Kidney epithelial cell (primary cell): ENCODE measurements at places on chromosomes 5 and 9. TPM values are rescaled to one million over a fixed set of nuclear protein-coding genes. Genes with fewer than 3 reads are reported as not detected.

DNA sequence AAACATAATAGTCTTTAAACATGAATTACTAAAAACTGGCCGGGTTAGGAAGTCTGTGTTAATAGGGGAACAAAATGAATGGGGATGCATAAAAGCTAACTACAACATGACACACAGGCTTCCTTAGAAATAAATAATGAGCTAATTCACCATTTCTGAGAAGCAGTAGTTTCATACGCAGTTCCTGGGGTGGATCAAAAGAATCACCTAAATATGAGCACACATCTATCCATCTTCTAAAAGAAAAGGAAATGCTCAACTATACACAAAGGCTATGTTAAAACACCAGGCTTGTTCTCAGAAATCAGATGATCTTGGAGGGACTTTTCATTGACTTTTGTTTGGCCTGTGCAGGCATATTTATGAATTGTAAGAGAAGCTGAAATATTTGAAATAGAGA is 373.0 kb downstream of the ARRDC3 start:
- DNase-seq: no peak

DNA sequence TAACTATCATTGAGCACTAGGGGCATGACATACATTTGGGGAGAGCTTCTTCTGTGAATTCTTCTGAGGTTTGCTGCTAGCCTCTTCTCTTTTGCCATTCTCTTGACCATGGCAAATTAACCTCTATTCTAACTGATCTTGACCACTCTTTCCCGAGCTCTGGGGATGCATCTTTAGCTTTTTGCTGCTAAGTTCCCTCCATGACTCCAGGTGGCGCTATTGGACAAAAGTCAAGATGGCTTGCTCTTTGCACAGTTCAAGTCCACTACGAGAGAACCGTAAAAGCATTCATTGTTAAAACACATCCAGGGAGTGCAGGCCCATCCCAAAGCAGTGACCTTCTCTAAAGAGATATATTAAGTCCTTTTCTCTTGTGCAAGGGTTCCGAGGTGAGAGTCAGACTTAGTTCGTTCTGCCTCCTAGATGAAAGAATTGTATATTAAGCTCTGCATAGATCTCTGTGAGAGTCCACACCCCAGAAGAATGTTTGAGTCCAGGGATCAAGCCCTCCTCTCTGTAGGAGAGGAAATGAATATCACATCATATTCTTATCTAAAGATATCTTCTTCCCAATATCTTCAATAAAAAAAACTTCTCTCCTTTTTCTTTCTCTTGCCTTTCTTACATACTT is 1152.9 kb upstream of the CDH6 start:
- peak; percentile 12 for DNase-seq

GRCh38 chr9:99430301-99430700 is 208.2 kb downstream of the SEC61B start:
- DNase-seq: no peak

DNA sequence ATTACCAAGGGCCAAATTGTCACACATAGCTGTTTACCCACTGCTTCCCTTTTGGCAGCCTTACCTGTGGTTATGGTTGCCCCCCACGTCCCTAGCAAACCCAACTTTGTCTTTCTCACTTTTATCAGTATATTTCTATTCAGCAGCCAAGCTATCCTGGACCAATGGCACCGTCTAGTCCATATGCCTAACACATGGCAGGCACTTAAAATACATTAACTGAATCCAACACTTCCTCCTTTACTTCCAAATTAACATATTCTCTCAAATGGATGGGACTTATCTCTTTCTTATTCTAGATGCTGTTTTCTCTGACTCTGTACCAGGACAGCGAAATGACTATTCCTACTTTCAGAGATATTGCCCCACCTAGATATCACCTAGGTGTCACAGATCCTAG is 50.9 kb upstream of the SLC44A1 start:
- DNase-seq: no peak

- no peak for DNase-seq
Observed at GRCh38 chr5:40227366-40227765, 452.3 kb upstream of the PTGER4 start.

GRCh38 chr9:121640076-121640475 is 11.4 kb upstream of the DAB2IP start:
- DNase-seq: no peak

DNA sequence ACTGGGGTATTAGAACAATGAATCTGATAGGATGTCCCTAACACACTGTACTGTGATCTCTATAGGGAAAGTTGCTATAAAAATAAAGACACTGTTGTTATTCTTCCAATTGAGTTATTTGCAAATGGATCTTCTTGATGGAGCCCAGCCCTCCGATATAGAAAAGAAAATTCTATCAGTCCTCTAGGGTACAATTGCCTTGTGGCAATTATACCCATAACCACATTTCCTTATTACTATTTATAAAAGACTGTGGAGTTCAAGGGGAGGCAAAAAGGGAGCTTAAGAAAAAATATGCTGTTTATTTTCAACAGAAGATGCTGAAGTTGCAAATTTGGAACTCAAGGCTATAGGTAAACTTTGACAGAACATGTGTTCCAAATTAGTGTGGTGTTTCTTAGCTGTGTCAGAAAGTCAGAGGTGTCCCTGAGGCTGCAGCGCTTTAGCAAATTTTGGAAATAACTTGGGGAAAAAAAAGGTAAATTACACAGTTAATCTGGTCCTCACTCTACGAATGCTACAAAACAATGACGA is 116.5 kb downstream of the NFIB start:
- no peak for DNase-seq

- no peak for DNase-seq
Observed at GRCh38 chr5:109693535-109694400, 4.0 kb downstream of the MAN2A1 start.

Gene PCDHA1
- total RNA-seq: not detected in 2 replicates

Gene IFNA21
- not detected in 2 replicates for total RNA-seq

DNA sequence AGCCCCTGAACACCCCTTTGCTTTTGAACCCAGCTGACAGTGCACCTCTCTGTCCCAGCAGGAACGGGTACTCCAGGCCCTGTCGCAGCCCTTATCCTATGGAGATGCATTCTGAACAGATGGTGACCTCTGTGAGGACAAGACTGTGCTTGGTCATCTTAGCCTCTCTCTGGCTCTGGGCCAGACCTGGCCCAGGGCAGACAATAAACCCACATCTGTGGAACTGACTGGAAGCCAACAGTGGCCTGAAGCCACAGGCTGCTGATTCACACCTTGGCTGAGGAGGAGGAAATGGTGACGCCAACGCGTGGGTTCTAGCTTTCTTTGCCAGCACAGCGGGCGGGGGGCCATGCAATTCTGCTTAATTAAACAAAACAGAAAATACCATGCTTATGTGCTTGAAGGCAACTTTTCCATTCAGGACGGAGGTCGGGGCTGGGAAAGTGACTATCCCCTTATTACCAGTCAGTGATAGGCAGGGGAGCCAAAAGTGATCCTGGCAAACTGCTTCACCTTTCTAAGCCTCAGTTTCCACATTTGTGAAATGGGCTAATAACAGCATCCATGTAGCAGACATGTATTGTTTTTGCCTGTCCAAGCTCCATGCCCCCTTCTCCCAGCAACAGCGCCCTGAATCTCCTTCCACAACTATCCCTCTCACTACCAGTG is 10.8 kb downstream of the SH3PXD2B start:
- DNase-seq: peak; percentile 84

- DNase-seq: no peak
Observed at GRCh38 chr9:23322392-23322791, 503.6 kb downstream of the ELAVL2 start.

DNA sequence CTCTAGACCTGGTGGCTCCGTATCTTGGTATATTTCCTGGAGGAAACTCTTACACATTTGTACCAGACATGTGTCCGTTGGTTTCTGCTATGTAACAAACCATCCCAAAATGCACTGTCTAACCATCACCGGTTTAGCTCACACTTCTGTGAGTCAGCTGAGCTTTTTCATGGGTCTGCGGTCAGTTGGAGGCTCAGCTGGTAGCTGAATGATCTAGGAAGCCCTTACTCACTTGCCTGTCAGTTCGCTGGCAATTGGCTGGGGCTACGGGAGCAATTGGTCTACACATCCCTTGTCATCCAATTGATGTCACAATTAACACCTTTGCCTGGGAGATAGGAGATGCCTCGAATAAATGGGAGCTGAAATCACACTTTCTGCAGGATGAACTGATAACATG is 11.6 kb upstream of the WHRN start:
- DNase-seq: no peak

- no peak for DNase-seq
Observed at GRCh38 chr5:181039471-181039870, 595 bp upstream of the BTNL9 start.

DNA sequence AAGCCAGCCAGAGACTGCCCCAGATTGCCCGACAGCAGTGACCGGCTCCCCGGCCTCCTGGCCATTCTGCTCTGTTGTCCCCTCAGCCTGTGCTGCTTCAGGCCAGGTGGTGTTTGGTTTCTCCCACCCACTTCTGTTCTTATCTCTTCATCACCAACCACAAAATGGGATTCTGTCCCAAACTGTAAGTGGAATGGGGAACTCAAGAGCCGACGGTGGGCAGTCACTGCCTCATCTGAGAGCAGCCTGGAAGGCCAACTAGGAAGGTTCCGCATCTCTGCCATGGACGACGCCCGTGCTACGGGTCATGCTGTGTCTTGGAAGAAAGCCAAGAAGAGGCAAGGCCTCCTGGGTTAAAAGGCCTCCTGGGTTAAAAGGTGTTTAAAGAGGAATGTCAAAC is 219.0 kb upstream of the PIK3R1 start:
- DNase-seq: no peak

DNA sequence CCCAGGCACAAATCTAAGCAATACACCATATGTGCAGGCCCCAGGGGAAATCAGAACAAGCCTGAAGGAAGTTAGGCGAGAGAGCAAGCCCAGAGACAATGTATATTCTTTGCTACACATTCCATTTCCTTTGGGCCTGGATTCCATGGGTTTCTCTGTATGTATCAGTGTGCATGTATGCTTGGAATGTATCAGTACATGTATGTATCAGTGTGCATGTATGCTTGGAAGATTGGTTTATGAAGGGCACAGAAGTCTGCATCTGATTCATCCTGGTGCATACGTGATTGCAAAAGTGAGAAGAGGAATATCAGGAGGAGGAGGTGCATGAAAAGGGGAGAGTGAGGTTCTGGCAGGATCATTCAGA is 232.6 kb upstream of the ANKRD55 start:
- DNase-seq: no peak

Gene FOXD4L4
- 0.07 TPM in 1 of 2 replicates, not detected in the other for total RNA-seq

Gene ADGRD2
- total RNA-seq: not detected in 2 replicates

DNA sequence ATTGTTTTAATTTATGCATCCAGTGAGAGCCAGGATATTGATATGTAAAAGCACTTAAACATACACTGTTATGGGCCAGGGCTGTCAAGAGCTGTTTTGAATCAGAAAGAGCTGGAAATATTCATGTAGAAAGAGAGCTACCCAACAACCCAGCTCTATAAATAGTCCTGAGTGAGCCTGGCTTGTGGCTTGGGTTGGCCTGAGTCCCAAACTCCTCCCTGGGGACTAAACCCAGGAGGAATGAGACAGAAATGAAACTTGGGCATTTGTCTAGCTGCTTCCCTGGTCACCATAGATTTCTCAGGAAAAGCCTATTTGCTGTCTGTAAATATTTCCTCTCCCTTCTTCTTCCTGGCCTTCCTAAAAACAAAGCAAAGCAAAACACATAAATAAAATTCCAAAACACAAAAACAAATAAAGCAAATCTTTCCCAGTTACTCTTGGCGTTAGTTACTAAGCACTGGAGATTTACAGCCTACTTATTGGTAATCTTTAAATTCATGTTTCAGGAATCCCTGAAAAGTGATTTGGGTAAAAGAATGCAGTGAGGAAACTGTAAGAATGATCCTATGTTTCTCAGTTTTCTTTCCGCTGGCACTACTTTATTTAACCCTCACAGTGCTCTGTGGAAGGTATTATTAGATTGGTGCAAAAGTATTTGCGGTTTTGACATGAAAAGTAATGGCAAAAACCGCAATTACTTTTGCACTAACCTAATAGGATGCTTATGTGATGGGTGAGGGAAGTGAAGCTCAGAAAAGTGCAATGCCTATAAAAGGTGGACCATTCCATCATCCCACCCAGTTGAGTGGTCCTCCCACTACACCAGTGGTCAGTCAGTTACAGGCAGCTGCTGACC is 111.8 kb downstream of the CARTPT start:
- no peak for DNase-seq

DNA sequence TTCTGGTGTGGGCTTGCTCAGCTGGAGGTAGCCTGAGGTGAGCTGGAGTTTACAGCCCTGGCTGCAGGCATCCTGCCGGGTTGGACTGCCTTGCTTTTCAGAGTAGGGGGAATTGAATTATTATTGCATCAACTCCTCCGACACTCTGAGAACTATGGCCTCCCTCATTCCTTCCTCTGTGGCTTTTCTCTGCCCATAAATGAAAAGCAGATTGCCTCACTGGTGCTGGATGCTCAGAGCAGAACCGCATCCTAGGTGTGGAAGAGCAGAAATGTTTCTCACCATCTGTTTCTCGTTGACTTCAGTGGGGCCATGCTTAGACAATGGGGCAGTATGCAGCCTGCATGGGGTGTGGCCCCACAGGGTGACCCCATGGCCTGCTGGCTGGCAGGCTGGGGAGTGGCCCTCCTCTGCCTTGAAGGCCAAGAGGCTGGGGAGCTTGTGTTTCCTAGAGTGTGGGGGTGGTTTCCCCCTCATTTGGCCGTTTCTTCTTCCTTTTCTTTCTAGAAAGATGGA is 27.3 kb upstream of the TGFBI start:
- DNase-seq: no peak

DNA sequence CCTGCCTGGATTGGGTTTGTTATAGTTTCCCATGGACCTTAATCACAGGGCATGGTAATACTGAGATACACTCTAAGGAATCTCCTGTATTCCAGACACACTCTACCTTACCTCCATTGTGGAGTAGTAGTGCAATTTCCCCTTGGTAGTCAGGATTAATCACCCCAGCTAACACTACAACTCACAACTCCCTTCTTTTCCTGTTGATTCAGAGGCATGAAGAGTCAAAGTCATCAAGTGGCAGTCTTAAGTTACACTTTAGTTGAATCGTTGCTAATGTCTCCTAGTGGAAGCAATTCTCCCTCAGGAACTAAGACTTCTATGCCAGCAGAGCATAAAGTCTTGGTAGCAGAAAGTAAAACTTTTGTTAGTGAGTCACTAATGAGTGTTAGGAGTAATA is 122.7 kb upstream of the APC start:
- DNase-seq: no peak

Gene WDR31
- 2.7 and 3.0 TPM in 2 replicates for total RNA-seq

Gene DMRTA1
- total RNA-seq: 0.92 and 1.1 TPM in 2 replicates

DNA sequence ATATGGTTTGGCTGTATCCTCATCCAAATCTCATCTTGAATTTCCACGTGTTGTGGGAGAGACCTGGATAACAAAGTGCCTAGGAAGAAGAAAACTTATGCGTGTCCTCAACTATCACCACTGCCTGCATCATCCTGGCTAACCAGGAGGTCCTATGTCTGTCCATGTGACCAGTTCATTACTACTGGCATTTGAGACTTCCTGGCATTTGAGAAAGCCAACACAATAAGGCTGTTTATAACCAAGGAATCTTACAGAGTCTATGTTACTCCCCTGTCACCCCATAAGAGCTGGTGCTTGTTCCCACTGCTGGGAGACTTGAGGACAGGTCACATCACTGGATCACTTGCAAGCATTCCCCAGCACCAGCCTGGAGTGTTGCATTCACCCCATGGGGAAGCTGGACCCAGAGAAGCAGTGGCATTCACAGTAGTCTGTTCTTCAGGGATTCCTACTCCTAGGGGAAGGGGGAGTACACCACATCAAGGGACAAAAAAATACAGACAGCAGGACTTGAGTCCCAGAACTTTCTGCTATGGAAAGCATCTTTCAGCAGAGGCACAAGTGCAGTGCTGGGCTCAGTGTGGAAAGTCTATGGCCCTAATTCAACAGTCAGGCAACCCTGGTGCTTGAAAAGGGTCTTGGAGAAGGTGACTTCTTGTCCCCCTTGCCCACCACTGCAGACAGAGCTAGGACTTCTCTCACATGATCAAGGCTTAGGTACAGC is 717.1 kb downstream of the SEMA5A start:
- DNase-seq: no peak
